ENCODE measurements at places on chromosomes 7 and 10.

DNA sequence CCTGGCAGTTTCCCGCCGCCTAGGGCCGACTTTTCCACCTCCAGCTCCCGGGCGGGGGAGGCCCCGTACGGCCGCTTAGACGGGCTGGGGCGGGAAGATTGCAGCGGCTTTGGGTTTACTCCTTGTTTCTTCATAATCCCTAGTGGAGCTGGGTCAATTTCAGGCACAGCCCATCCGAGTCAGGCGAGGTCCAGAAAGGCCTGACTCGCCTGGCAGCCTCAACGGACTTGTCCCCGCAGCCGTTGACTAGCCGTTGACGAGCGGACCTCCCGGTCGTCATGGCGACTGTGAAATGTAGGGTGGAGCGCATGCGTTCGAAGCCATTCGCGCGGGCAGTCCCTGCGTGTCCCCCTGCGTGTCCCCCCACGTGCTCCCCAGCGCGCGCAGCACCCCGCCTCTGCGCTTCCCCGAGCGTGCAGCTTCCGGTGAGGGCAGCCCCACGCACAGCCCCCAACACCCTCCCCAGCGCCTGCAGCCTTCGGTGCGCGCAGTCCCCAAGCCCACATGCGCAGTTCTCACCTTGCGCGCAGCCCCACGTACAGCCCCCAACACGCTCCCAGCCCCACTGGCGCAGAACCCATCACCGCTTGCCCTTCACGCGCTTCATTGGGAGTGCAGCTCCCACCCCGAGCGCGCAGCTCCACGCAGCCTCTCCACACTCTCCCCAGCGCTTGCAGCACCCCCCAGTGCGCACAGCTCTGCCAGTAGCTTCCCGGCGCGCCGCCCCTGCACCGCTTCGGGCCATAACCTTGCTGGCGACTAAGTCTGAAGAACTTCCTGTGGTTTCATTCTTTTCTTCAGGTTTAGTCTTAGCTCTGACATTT lies 67.8 kb downstream of the TBX20 start:
- no peak for DNase-seq

DNA sequence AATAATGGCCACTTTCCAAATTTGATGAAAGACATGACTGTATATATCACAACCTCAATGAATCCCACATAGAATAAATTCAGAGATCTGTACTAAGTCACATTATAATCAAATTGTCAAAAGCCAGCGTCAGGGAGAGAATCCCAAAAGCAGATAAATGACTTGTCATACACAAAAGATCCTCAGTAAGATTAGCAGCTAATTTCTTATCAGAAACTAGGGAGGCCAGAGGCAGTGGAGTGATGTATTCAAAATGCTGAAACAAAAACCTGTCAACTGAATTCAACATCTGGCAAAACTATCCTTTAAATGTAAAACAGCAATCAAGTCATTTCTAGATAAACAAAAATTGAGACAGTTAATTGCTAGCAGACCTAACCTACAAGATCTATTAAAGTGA lies 11.6 kb upstream of the ARHGAP22 start:
- DNase-seq, result no peak

DNA sequence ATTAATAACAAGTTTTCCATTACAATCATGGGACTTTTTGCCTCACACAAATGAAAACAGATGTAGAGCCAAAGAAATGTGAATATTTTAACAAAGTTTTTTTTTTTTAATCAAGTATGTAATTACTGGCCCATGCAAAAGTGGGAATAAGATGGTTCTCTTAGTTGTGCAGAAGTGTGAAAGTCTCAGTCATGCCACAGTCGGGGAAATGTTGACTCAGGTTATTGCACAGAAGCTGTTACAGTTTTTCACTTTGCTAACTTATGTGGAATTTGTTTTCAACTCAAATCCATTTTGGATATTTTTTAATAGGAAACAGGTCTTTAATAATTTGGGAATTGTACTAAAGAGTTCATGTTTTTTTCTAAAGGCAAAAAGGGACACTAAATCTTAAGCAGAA lies 44.0 kb upstream of the CAV2 start:
- DNase-seq, result no peak

DNA sequence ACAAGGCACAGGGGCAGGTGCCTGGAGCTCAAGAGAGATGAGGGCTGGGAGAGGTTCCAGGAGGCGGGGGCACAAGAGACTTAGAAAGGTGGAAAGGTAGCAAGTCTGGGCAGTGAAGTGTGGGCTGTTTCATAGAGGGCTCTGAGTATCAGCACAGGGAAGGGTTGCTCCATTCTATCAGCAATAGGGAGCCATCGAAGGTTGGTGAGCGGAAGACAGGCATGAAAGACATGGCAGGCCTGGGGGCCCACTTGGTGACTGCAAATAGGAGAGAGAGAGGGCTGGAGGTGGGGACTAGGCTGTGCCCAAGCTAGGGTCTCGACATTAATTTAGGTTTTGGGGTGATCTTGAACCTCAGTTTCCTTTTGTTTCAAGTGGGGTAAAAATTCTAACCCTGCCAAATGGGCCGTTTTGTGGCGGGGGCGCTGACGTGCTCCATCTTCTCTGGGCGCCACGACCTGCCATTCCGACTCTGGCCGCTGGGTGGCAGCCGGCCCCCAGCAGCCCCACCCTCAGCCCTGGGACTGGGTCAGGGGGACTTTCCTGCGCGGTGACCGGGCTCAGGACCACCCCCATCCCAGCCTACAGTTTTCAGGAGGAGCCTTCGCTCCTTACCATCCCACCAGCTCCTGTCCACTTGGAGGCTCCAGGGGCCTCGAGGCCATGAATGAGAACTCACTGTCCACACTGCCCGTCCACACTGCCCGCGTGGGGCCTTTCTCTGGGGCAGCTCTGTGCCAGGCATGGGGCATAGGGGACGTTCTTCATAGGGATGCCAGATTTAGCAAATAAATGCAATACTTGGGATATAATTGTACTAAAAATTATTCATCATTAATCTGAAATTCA lies 37.2 kb upstream of the PCBD1 start:
- peak; percentile 59 for DNase-seq

DNA sequence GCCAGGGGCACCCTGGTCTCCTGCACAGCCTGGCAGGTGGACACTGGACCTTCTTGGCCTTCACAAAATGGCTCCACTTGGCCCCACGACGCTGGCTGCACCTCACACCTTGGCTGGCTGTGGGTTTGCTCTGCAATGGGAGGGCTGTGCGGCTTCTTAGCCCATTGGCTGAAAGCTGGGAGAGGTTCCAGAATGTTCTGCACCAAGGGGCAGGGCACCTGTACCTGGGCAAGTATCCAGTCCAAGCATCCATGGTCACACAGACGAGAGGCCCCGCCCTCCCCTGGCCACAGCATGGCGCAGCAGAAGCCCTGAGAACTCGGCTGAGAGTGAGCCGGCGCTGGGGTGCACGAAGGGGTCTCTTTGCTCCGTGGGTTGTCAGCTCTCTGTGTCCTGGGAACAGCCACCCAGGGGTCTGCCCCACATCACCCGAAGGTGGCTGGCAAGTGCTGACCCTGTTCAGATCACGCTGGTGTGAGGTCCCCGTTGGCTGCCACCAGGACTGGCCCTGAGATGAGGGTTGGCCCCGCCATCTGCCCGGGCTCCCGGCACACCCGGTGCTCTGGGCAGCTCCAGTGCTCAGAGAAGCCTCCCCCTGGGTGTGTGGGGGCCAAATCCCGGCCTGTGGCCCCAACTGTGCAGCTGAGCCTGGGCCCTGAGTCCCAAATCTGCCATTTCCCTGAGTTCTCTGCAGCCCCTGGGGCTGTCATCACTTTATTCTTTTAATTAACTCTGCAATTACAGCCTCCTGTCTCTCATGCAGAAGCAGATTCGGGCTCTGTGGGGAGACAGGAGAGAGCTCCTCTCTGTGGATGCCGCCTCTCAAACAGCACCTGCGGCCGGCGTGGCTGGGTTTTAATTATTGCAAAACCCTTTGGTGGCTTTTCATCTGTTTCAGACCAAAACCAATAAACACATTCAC lies 19.4 kb upstream of the ADGRA1 start:
- DNase-seq, result no peak

GRCh38 chr10:17586821-17587234 lies 30.3 kb downstream of the HACD1 start:
- DNase-seq, result no peak

DNA sequence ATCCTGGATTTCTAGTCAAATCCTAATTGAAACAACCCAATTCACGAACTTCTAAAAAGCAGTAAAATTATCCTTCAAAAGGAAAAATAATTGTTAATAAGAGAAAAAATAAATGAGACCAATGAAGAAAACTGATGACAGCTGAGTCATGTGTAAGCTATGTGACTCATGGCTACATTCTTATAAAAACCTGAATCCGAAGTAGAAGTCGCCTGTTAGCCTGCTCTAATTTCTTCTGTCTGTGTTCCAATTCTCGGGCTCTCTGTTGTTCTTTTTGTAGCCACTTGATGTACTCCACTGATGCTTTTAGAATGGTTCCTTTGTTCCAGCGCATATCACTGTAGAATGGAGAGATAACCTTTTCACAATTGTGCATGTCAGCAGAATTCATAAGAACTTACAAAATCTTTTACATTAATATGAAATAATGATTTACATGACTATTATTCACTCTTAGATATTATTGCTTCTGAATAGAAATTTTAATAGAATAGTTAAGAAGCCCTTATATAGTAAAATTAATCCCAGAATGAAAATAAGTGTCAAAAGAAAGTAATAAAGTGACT lies 88.8 kb downstream of the TFEC start:
- no peak for DNase-seq

- DNase-seq, result no peak
These were observed 2.3 kb upstream of the ELFN1 start for GRCh38 chr7:1667566-1668395.

GRCh38 chr10:21191512-21191911 lies 294.4 kb upstream of the NEBL start:
- no peak for DNase-seq

DNA sequence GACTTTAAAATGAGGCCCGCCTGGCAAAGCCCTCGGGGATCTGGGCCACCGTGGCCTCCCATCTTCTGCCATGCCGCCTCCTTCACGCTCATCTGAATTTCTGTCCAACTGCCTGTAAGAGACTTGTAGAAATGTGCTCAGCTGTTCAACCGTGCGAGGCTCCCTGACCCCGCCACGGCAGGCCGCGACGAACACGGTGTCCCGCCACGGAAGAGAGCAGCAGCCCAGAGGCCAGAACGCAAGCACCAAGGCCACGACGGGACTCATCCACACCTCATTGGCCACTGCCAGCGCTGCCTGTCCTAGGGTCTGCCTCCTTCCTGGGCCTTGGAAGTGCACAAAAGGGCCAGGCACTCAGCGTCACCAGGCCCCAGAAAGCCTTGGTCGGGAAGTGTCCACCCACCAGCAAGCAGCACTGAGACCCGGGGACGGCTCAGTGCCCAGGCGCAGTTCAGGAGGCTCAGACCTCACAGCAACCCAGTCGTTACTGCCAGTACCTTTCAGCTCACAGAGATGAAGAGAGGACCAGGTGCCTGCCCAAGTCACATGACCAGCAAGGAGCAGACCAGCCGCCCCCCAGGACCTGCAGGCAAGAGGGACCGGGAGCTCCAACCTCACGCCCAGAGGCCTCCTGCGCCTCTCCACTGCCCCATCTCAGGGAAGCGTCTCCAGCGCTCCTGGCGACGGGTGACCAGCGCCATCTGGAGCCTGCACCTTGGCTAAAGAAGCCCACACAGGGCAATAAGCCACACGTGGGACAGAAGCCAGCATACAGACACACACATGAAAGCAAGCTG lies 85.9 kb downstream of the MAD1L1 start:
- DNase-seq, result no peak

GRCh38 chr10:129272176-129272575 lies 194.9 kb upstream of the MGMT start:
- DNase-seq, result no peak

DNA sequence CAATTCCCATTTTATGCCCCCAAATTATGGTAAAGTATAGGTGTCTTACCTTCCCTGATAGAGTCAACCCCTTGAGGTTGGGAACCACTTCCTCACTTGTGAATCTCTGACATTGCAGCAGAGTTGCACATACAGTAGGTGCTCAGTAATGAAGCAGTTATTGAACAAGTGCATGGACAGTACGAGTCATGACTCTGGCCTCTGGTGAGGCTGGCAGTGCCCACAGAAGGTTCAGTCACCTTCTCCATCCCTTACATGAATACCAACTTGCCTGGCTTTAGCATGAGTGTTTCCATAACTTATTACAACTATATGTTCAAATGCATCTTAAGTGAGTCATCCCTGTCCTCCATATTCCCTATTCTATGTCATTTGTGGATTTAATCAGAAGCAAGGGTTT lies 340.0 kb downstream of the ELMO1 start:
- no peak for DNase-seq

DNA sequence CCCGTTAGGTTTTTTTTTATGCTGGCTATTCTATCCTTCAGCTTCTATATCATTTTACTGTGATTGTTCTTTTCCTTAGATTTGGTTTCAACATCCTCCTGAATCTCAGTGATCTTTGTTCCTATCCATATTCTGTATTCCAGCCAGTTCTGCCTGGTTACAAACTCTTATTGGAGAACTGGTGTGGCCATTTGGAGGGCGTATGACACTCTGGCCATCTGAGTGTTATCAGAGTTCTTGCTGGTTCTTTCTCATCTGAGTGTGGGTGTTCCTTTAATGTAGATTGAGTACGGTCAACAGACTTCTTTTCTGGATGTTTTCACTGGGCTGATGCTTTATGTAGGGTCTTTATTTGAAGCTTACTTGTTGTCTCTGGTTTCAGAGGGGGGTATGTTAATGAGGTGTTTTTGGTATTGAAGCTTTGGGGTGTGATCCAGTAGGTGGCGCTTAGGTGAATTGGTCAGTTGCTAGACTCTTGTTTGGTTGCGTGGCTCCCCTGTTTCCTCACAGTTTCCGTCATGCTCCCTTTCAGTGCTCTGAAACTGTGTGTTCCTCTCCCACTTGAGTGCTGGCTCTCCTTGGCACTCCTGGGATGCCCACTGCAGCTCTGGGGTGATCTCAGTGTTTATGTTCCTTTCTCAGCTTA lies 80.7 kb downstream of the FANK1 start:
- DNase-seq, result no peak

GRCh38 chr7:45225948-45226335 lies 68.4 kb downstream of the RAMP3 start:
- no peak for DNase-seq

DNA sequence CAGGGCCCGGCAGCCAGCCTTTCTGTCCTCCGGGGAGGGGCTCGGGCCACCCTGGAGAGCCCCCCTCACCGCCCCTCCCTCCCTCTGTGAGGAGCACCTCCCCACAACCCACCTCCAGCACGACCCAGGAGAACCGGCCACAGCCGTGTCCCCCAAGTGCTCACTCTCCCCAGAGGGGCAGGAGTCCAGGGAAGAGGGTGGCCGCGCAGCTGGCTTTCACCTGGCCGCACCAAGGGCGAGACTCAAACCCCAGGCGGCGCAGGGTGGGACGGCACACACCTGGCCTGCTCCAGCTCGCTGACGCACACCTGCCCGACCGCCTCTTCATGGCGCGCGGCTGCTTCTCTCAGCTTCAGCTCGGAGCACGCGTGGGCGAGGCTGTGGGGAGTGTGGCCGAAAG lies 73.4 kb downstream of the CFAP46 start:
- DNase-seq, result no peak

DNA sequence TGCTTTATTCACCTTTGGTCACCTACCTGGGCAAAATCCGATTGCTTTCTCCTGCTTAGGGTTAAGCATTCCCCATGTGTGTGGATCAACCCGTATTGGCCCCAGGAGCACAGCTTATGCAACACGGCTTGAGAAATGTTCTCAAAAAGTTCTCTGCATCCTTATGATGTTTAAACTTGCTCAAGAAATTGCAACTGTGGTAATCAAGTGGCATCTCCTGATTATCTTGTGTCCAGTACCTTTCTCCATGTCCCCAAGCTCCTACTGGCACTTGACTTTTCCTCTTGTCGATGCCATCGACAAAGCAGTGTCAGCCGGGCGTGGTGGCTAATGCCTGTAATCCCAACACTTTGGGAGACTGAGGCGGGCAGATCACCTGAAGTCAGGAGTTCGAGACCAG lies 4.7 kb upstream of the PKD2L1 start:
- DNase-seq, result no peak

- no peak for DNase-seq
These were observed 249.2 kb downstream of the PARD3 start for GRCh38 chr10:34565934-34566333.

All from stimulated activated CD4-positive, alpha-beta T cell treated with anti-CD3 and anti-CD28 coated beads, Interleukin-12 subunit alpha, Interleukin-12 subunit beta, amount 100 ng/mL, for 4 hours (primary cell).